Activated CD8-positive, alpha-beta memory T cell treated with anti-CD3 and anti-CD28 coated beads, Interleukin-2, amount 50 U/mL, for 4 hours (primary cell): ENCODE measurements at places on chromosomes 12 and 14.
A peak's percentile ranks its signal among the peaks of the same experiment; 100 is the strongest.

DNA sequence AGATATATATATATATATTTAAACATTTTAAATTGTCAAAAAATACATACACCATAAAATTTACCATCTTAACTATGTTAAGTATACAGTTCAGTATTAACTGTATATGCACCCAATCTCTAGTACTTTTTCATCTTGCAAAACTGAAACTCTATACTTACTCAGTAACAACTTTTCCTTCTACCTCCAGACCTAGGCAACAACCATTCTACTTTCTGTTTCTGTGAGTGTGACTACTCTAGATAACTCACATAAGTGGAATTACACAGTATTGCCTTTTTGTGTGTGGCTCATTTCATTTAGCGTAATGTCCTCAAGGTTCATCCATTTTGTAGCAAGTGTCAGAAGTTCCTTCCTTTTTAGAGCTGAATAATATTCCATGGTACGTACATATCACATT lies 8.2 kb downstream of the FAM234B start:
- DNase-seq, result no peak

DNA sequence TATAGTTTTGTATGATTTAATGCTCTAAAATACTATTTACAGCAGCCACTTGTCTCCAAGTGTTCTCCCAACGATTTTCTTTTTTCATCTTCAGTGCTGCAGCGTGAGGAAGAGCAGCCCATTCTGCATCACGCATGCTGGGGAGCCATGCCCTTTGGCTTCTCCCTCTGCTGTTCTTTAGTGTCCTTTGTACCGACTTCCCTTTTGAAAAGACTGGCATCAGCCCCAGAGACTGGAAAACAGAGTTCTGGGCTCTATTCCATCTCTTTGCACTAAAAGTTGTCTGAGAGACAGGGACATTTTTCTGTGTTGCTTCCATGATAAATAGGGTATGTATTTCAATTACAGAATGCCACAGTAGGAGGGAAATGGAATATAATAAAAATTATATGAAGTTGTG lies 105.1 kb downstream of the RERG start:
- no peak for DNase-seq

DNA sequence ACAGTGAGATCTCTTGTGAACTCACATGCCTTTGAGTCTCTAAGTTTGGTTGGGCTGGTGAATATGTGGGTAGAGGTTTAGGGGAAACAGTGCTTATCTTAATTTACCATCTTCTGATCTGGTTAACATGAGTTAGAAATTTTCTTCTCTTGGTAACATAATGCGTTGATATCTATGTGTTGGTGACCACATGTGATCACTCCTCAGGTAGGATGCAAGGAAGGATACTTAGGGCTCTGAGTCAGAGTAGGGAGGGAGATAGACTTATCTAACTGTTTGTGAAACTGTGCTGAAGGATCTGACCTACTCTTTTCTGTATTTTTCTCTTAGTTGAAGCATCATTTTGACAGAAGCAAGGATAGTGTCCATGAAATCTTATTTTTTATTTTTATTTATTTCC lies 23.1 kb downstream of the FAM234B start:
- DNase-seq, result no peak

DNA sequence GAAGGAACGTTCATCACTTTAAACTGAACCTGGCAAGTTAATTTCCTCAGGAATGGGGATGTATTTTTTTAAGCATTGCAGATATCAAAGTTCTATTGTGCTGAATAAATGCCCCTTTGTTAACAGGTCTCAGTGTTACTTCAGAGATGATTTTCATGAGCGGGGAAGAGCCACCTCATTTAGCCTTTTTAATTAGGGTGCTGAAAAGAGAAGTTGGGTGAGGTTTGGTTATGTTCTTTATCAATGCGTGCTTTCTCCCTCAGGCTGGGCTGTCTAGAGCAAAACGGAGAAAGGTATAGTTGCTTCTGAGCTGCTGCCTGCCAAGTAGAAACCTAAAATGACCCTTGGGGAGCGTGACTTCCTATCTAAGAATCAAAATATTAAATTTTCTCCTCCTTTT lies 8.0 kb upstream of the HIP1R start:
- no peak for DNase-seq

GRCh38 chr12:31928246-31929026 lies 30.8 kb upstream of the RESF1 start:
- no peak for DNase-seq

DNA sequence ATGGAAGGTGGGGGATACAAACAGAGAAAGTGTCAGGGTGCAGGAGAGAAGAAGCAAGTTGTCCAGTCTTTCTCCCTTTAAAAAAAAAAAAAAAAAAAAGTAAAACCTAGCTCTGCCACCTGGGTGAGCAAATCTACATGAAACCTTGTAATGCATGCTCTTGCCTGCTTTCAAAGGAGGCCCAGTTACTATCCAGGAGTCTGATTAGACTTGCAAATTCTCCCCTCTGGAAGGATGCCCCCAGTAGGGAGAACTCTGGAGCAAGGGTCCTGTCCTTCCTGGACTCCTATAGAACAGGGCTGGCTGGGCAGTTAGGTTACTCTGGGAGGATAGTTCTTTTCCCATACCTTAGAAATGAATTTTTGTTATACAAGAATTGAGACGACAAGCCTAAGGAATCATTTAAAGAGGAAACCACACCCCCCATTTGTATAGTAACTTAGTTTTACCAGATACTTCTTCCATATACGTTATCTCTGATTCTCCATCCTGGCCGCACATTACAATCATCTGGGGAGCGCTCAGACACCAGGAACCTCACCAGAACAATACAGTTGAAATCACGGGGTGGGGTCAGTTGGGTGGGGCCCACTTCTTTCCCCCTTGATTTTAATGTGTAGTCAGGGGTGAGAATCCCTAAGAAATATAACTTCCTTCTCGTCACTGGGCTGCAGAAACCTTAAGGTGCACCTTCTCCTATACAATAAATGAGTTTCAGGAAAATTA lies 30.5 kb downstream of the RAB35 start:
- DNase-seq, result no peak

GRCh38 chr12:9810671-9811070 lies 16.6 kb upstream of the KLRF1 start:
- no peak for DNase-seq

DNA sequence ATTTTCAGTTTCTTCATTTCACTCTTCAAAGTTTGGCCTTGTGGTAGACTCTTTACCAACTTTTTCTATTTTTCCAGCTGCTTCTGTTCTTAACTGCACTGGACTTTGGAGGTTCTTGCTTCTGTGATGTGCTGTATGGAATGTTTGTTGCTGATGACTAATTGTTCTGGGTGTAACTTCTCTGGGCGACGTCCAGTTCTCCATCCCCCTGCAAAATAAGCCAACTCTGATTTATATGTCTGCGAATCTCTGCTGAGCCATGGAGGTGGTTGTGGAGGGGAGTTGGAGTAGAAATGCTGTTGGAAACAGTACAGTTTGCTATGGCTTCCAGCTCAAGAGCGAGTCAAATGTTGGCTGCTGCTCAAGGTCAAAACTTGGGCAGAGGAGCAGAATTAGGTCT lies 113.9 kb upstream of the DYRK2 start:
- no peak for DNase-seq

DNA sequence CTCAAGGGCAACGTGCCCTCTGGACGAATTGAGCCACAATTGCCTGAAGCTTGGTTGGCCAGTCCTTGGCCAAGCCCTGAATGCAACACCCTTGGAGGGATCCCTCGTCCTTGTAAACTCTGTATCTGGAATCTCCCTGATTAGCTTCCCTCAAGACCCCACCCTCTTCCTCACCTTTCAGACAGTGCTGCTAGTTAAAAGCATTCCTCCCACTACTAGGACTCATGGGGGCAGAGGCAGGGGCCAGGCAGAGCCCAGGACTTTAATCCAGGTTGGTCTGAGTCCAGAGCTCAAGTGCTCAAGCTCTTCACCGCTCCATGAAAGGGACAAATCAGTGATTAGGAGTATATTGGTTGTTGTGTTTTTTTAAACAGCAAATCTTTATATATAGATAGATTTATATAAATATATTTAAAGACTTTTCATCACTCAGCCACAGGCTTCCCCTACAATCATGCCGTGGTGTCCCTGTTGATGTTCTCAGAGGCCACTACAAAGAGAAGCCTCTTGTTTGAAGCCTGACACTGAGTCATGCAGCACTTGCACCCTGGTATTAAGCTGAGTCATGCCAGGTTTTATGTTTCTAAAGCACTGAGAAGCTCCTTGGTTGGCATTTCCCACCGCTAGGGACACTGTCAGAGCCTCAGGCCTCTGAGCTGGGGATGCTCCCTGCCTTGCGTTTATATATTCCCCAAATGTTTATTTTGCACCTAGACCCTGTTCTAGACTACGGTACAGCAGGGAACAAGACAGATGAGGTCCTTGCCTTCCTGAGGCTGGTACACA lies 53.8 kb upstream of the GSC start:
- no peak for DNase-seq

- DNase-seq, result no peak
These were observed 1.8 kb downstream of the SLC8A3 start for GRCh38 chr14:70186900-70187451.

GRCh38 chr14:72738161-72738611 lies 155.7 kb downstream of the DPF3 start:
- DNase-seq, result no peak

- no peak for DNase-seq
These were observed 886 bp upstream of the PRICKLE1 start for GRCh38 chr12:42590330-42590934.

GRCh38 chr12:132144810-132145168 lies 532 bp downstream of the NOC4L start:
- DNase-seq, result no peak

DNA sequence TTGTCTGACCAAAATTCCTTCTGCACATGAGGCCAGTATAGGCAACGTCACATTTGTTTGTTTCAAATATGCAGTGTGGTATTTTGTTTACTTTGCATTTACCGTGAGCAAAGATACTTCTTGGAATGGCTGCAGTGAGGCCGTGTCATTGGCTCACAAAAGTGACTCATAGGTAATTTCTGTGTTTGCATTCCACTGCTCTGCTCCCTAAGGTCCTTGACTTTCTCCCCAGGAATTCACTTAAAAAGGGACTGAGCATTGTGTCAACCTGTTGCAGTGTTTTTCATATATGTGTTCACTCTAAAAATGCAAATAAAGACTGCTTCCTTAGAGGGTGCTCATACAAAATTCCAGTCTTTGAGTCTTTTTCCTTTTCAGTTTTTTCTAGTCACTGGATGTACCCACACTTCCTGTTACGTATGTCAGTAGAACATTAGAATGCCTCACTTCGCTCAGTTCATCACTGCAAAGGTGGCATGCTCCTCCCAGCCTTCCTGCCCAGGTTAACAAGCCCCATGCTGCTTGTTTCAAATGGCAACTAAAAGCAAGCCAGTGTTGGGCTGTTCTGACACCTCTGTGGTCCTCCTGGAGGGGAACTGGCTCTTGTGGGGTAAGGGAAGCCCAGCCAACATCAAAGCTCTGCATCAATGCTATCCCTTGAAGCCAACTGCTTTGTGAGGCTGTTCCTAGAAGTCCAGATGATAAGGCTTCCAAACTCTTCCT lies 9.1 kb downstream of the C12orf76 start:
- DNase-seq, result peak; percentile 24

DNA sequence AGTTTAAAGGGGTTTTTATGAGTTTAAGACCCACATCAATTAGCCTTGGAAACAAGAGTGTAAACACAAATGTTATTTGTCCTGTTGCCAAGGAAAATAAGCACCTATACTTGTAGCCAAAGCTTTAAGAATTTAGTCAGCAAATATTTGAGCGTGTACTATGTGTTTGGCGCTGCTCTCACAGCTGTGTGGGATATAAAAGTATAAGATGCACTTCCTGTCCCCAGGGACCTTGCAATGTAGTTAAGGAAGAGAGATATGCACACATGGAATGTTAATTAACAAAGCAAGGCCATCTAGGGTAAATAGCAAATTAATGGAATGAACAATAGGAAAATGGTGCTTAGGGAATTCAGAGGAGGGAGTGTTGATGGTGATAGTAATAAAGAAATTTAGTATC lies 134.9 kb upstream of the SRRM4 start:
- DNase-seq, result no peak

DNA sequence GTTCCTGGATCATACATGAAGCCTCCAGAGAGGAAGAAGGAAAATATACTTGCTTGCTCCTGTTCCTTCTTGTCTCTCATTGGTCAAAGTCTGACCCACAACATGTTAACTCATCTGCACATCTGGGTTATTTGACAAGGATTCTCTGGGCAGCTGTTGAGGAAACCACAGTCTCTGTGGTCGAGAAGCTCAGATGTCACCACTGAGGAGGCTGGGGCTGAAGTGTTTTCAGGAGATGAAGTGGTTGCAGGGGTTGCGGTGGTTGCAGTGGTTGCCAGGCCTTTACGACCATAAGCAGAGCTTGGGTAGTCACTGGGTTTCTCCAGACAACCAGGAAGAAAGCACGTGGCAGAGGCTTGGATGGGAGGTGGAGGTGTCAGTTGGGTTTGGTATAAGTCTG lies 265.0 kb upstream of the LRIG3 start:
- DNase-seq, result no peak

DNA sequence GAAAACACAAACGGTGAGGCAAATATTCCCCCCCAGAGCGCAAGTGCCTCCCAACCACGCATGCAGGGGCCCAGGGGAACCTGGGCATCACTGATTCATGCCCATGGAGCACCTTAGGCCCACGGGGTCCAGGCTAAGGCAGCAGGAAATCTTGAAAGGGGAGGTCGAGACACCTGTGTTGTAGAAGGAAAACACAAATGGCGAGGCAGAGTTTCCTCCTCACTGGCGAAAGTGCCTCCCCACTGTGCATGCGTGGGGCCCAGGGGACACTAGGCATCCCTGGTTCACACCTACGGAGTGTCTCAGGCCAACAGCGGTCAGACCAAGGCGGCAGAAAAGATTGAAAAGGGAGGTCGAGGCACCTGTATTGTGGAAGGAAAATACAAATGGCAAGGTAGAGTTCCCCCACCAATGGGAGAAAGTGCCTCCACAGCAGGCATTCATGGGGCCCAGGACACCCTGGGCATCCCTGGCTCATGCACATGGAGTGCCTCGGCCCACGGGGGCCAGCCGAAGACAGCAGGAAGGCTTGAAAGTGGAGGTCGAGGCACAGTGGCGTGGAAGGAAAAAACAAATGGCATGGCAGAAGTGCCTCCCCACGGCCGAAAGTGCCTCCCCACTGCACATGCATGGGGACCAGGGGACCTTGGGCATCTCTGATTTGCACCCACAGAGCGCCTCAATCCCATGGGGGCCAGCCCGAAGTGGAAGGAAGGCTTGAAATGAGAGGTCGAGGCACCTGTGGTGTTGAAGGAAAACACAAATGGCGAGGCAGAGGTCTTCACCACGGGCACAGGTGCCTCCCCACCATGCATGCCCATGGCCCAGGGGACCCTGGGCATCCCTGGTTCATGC lies 368.8 kb downstream of the ALG10 start:
- no peak for DNase-seq

DNA sequence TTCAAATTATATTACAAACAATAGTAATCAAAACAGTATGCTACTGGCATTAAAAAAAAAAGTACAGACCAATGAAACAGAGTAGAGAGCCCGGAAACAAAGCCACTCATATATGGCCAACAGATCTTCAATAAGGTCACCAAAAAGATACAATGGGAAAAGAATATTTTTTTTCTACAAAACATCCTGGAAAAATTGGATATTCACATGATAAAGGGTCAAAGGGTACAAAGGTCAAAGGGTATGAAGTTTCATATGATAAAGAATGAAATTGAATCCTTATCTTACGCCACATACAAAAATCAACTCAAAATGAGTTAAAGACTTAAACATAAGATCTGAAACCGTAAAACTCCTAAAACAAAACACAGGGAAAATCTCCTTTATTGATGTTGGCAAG lies 168.5 kb upstream of the PELI2 start:
- DNase-seq, result no peak

GRCh38 chr14:77580964-77581505 lies 35.4 kb downstream of the SPTLC2 start:
- no peak for DNase-seq
